ENCODE measurements at places on chromosomes 1 and 21. TPM values are rescaled to one million over a fixed set of nuclear protein-coding genes. Genes with fewer than 3 reads are reported as not detected.

Gene HAO2
- not detected for total RNA-seq

GRCh38 chr1:7643530-7643929 is 127.6 kb upstream of the VAMP3 start:
- DNase-seq, result no peak

GRCh38 chr21:40936178-40936577 is 89.2 kb upstream of the DSCAM start:
- no peak for DNase-seq

GRCh38 chr1:109500941-109501381 is 7.1 kb downstream of the CYB561D1 start:
- no peak for DNase-seq

DNA sequence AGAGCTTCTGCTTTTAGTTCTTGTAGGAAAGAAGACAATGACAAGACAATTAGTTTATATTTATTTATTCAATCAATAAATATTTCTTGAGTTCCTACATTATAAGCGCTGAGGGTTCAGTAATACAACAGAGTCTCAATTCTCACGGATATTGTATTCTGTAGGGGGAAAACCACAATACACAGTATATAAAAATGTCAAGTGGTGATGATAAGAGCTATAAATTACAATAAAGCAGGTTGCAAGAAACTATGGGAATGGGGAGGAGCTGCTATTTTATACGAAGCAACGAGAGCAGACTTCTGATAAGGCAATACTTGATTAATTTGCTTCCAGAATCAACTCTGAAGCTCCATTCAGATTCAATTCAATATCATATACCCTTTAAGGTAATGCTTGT is 10.6 kb upstream of the XCL1 start:
- no peak for DNase-seq

Gene NGF
- total RNA-seq, result not detected

GRCh38 chr1:190852611-190853010 is 374.9 kb upstream of the BRINP3 start:
- DNase-seq, result no peak

- no peak for DNase-seq
These were observed 7.6 kb downstream of the RASSF5 start for GRCh38 chr1:206514813-206515387.

GRCh38 chr1:17112496-17113236 is 6.6 kb downstream of the PADI2 start:
- no peak for DNase-seq

DNA sequence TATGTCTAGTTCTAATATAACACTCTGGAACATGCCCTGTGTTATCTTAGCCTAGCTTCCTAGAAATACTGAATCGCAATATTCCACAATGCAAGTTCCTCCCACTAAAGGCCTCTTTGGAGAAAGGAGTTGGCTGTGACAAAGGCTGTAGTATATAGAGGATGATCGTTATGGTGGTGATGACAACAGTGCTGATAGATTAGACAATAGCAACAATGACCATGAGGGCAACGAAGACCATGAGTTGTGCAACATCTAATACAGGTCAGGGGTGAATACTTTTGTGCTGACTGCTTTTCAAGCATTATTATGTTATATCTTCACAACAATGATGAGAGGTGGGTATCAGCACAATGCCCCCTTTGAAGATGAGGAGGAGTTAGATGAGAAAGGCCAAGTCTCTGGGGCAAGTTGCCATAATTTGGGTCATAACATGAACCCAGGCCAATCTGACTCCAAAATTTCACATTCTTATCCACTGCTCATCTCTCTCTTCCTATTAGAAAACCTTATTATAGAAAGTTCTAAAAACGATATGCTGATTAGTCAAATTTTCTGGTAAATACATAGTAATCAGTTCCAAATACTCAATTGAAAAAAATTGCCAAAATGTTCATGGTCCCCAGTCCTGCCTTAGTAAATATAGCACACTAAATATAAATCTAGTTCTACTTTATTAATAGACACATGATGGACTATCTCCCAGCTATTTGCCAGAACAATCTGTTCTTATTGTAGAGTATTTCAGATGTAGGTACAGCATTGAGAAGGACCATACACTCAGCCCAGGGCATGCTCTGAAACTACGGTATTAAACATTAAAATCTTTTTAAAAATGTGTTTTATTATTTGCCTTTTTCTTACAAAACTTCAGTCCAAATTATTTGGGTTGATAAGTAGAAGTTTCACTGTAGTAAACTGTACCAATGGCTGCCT is 37.5 kb downstream of the HIVEP3 start:
- DNase-seq, result no peak

DNA sequence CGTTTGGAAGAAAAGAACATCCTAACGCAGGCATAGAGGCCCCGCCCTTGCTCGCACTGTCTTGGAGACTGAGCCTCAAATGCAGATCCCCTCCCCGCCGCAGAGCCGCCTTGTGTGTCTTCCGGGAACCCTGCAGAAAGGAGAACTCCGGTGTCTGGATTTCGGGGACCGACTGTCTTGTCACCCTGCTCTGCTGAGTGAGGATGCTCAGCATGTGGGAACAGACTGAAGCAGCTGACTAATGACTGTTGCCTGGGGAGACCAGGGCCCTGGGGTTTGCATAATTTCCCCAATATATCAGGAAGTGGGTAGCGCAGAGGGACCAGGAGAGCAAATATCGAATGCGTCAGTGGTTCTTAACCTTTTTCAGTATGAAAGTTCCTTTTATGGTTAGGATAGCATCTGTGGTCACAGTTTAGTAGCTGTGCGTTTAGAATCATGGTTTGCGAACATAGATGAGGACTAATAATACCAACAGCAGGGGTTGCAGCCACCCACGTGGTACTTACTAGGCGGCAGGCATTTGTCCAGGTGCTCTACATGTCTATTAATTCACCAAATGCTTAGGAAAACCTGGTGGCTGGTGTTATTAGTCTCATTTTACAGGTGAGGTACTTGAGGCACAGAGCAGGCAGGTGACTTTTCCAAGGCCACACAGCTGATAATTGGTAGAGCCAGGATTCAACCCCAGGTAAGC is 14.3 kb downstream of the GPR137B start:
- DNase-seq, result no peak

- DNase-seq, result no peak
These were observed 9.0 kb downstream of the SOX13 start for GRCh38 chr1:204081791-204082513.

Data from pulmonary artery endothelial cell (primary cell).